ENCODE measurements at places on chromosomes 13 and 19. TPM values are rescaled to one million over a fixed set of nuclear protein-coding genes. Genes with fewer than 3 reads are reported as not detected.

C19orf18 gene
- 0.25 TPM for total RNA-seq

ZNF493 gene
- total RNA-seq: 26.9 TPM

MRI1 gene
- 28.4 TPM for total RNA-seq

OR7A10 gene
- total RNA-seq: not detected

DIAPH3 gene
- 13.6 TPM for total RNA-seq

CLPTM1 gene
- total RNA-seq: 37.8 TPM

FAM83E gene
- total RNA-seq: 0.25 TPM

FCGBP gene
- total RNA-seq: 0.13 TPM

SULT2A1 gene
- not detected for total RNA-seq

FZR1 gene
- total RNA-seq: 33.0 TPM

GPR18 gene
- not detected for total RNA-seq

LILRA2 gene
- total RNA-seq: not detected

NXNL1 gene
- not detected for total RNA-seq

OR10H1 gene
- not detected for total RNA-seq

MBD3L3 gene
- not detected for total RNA-seq

CLIP3 gene
- total RNA-seq: 3.4 TPM

ICAM5 gene
- 0.56 TPM for total RNA-seq

CEACAM6 gene
- total RNA-seq: not detected

PPP5C gene
- total RNA-seq: 75.4 TPM

PNMA8C gene
- total RNA-seq: 0.44 TPM

DENND1C gene
- not detected for total RNA-seq

ZNF99 gene
- total RNA-seq: not detected

ELSPBP1 gene
- not detected for total RNA-seq

AZU1 gene
- total RNA-seq: not detected

COX6B1 gene
- 513 TPM for total RNA-seq

ACTMAP gene
- total RNA-seq: 0.53 TPM

NUDT15 gene
- 11.2 TPM for total RNA-seq

SIAH3 gene
- not detected for total RNA-seq

NKG7 gene
- total RNA-seq: not detected

PEAK3 gene
- not detected for total RNA-seq

DHX34 gene
- total RNA-seq: 5.4 TPM

SERP2 gene
- total RNA-seq: 9.9 TPM

CBY2 gene
- not detected for total RNA-seq

MAB21L1 gene
- 4.8 TPM for total RNA-seq

SIX5 gene
- total RNA-seq: 6.0 TPM

CALR3 gene
- total RNA-seq: 0.06 TPM

DACT3 gene
- total RNA-seq: 7.5 TPM

SLC15A1 gene
- total RNA-seq: under 0.01 TPM

MEIS3 gene
- total RNA-seq: 11.0 TPM

ZNF296 gene
- not detected for total RNA-seq

CCL25 gene
- total RNA-seq: not detected

RFPL4AL1 gene
- not detected for total RNA-seq
